HFFc6 (cell line): ENCODE measurements at places on chromosomes 5 and 9. TPM values are rescaled to one million over a fixed set of nuclear protein-coding genes. Genes with fewer than 3 reads are reported as not detected.

- no peak overlapping the region for H3K27ac ChIP-seq
- peaks cover 4% of the 10 kb centered on the region; the same call in 1 of the 2 replicates for H3K36me3 ChIP-seq
- no peaks in the 10 kb centered on the region; the same call in none of the 2 replicates for H3K27me3 ChIP-seq
- H3K4me3 ChIP-seq: no peak overlapping the region
- peaks cover 7% of the 10 kb centered on the region for H3K4me1 ChIP-seq
Observed at GRCh38 chr9:128390150-128390812, 19.1 kb downstream of the URM1 start.

The OLFML2A gene
- 0.48 to 0.88 TPM (median 0.53 TPM) in 3 replicates for total RNA-seq

GRCh38 chr9:100167915-100168654, 69.0 kb downstream of the INVS start:
- H3K27ac ChIP-seq: no peak overlapping the region
- H3K36me3 ChIP-seq: peaks cover 15% of the 10 kb centered on the region
- H3K27me3 ChIP-seq: no peaks in the 10 kb centered on the region
- peak; percentile 4 for DNase-seq
- peaks cover 34% of the 10 kb centered on the region for H3K4me1 ChIP-seq
- H3K4me3 ChIP-seq: no peak overlapping the region

GRCh38 chr5:173857234-173857633, 30.9 kb upstream of the CPEB4 start:
- peaks cover 8% of the 10 kb centered on the region for H3K27me3 ChIP-seq
- H3K36me3 ChIP-seq: no peaks in the 10 kb centered on the region; the same call in 1 of the 2 replicates
- H3K4me1 ChIP-seq: peaks cover 22% of the 10 kb centered on the region
- H3K4me3 ChIP-seq: no peak overlapping the region
- DNase-seq: no peak
- H3K27ac ChIP-seq: no peak overlapping the region

DNA sequence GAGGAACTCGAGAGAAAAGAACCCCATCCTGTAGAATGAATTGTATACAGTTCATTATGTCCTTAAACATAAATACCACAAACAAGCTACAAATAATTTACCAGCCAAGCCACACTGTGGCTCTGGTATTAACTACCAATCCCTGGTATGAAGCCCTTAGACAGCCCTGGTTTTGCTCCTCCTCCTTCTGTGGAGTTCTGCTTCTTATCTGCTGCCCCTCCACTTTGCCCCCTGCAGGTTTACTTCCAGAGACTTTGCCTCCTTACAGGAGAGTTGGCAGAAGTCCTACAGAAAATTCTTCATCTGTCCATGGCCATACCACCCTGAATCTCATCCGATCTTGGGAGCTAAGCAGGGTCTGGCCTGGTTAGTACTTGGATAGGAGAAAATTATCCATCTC, 219.8 kb downstream of the ACTL7B start:
- H3K27me3 ChIP-seq: no peaks in the 10 kb centered on the region
- no peaks in the 10 kb centered on the region for H3K36me3 ChIP-seq
- no peaks in the 10 kb centered on the region for H3K4me1 ChIP-seq
- H3K27ac ChIP-seq: no peak overlapping the region
- no peak for DNase-seq
- no peak overlapping the region for H3K4me3 ChIP-seq

- no peaks in the 10 kb centered on the region for H3K27me3 ChIP-seq
- H3K27ac ChIP-seq: no peak overlapping the region
- H3K4me3 ChIP-seq: no peak overlapping the region
- no peak for DNase-seq
- H3K36me3 ChIP-seq: no peaks in the 10 kb centered on the region
- no peaks in the 10 kb centered on the region for H3K4me1 ChIP-seq
Observed at GRCh38 chr9:7509576-7510145, 289.9 kb downstream of the DMAC1 start.

DNA sequence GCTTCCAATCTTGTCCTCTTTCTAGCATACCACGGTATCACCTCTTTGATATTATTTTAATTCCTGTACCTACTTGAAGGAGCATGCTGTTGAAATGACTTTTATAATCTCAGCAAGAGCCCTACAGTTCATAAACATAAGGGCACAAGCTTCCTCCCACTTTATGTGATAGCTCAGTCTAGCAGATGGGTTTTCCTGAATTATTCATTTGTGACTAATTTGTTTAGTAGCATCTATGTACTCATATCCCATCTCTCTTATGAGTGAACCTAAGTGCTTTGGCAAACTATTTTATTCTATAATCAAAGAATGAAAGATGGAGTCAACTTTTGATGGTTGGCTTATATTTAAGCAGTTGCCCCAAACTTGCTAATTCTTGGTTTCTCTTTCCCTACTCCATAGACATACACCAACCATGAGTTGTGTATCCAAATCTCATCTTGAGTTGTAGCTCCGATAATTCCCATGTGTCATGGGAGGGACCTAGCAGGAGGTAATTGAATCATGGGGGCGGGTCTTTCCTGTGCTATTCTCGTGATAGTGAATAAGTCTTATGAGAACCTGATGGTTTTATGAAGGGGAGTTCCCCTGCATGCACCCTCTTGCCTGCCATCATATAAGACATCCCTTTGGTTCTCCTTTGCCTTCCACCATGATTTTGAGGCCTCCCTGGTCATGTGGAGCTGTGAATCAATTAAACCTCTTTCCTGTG, 17.7 kb downstream of the TXNDC8 start:
- no peaks in the 10 kb centered on the region for H3K36me3 ChIP-seq
